Activated CD4-positive, alpha-beta T cell treated with anti-CD3 and anti-CD28 coated beads, Interleukin-2, Interleukin-6, amounts not matched to agents 100 ng/mL and 50 ng/mL, durations not matched to agents 16 hours and 8 hours (primary cell): ENCODE measurements at places on chromosomes 2 and 18.

DNA sequence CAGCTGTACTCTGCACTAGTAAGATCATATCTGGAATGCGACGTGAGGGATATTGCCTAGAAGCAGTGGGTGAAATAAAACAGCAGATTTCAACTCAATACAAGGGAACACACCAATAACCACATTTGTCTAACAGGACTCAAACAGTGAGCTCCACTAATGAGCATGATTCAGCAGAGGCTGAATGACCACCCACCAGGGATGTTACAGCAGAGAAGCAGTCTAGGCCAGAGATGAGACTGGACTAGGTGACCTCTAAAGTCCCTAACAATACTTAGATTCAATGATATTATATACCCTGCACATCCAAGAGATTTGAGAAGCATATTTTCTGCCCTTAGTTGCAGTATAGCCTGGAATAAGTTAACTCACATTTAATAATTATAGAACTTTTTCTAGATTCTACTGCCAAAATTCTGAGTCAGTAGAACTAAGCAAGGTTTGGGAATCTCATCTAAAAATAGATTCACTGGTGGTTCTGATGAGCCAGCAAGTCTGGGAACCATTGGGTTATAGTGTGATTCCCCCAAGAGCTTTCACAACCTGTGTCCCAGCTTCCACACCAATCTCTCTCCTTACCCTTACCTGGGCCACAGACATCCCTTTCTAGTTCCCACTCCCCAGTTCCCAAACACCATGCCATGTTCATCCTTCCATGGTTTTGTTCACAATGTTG, 6.3 kb downstream of the THOC1 start:
- no peak for DNase-seq

DNA sequence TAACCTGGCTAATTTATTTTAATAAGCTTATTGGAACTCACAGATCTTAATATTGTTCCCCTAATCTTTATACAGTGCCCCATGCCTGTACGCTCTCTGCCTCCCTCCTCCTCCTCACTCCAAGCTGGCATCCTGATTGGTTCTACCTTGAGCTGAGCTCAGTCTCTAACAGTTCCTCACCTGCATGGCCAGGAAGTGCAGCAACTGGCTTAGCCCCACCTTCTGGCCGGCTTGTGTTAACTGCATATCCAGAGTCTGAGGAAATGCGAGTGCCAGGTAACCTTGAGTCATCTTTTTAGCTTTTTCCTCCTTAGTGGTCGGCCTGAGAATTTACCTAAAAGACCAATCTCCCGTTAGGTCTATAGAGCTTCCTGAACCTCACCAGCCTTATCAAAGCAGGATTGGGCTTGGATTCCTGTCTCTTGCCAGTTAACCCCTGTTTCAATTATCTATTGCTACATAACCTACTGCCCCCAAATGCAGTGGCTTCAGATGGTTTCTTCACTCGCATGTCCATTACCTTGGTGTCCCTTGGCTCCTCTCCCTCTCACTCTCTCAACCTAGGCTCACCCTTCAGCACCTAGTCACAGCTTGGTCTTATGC, 89.5 kb upstream of the STK39 start:
- DNase-seq: peak; percentile 46

GRCh38 chr18:36451454-36452251, 154.1 kb downstream of the FHOD3 start:
- DNase-seq: no peak

DNA sequence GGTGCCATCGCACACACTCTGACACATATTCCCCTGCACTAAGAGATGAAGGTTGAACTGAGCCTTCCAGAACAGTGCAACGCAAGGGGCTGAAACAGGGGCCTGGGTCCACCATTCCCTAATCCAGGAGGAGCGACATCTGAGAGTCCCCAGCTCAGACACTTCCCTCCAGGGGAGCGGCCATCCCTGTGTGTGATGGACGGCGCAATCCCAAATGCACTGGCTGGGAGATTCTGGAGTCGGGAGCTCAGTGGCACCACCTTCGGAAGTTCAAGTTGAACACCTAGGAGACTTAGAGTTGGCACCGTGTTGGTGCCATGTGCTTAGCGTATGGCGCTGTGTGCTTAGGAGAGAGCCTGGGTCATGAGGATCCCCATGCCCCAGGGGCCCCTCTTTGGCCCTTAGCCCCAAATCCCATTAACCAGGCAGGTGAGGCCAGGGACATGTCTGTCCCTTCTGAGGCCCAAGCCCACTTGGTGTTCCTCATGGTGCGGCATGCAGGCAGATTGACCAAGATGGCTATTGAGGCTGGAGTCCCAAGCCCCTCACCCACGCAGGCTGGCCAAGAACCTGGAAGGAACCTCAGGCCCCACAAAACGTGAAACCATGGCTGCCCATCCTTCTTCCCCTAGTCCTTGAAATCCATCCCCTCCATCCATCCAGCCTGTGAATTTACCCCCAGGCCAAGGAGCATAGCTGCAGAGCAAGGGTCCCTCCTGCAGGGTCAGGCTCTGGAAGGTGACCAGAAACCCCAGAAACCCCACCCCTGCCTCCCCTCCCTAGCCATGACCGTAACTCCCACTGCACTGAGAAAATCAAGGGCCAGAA, 114.1 kb upstream of the OTOS start:
- DNase-seq: no peak

DNA sequence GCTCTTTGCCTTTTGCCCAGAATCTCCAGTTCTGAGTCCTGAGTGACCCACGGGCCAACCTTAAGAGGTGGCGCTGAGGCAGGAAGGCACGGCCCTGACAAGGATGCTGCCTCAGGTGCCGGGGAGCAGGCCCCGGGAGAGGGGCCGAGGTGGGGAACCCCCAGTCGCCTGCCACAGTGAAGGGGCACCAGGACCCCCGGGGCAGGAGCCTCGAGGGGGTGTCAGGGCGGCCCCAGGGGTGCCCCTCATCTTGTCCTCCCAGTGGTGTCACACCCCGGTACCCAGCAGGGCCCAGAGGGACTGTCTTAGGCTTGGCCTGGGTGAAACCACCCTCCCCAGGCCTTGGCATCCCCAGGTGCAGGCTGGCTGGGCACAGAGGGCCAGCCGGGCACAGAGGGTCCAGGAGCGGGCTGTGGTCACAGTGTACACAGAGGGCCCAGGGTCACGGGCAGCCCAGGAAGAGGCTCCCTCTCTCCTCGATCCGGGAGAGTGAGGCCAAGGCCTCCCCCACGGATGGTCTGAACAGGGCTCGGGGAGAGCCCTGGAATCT, 1.0 kb downstream of the PDCD1 start:
- DNase-seq: no peak

GRCh38 chr2:64296695-64297346, 152.6 kb upstream of the PELI1 start:
- DNase-seq: no peak

DNA sequence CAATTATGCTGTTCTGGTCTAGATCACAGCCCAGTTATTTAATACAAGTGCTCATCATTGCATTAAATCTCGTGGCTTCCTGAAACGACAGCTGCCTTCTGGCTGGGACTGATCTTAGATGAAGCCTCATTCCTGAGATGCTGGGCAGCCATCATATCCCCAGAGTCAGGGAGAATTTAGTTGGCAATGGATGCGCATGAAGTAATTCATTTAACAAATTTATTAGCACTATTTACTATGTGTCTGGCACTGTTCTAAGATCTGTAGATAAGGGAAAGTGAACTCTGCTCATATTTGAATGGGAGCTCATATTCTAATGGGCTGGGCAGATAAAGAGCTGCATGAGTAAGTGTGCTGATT, 244.7 kb downstream of the KCNS3 start:
- no peak for DNase-seq

DNA sequence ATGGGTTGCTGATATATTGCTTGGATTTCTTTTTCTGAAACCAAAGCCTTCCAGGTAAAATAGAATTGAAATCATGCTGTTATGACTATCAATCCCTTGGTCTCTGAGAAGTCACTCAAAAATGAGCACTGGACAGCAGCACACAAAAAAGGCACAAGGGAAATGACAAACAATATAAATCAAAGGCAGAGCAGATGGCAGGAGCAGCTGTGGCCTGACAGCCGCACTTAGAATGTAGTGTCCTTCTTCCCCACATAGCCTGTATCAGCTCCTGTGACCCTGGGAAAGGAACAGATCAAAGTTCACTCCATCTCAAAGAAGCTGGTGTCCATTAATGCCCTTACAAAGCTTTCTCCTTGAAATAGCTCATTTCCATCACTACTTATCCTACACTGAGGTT, 326.7 kb downstream of the SUCLG1 start:
- DNase-seq: no peak

GRCh38 chr2:8568543-8569302, 113.1 kb upstream of the ID2 start:
- no peak for DNase-seq

GRCh38 chr2:166671235-166671634, 177.2 kb upstream of the SCN7A start:
- DNase-seq: no peak

DNA sequence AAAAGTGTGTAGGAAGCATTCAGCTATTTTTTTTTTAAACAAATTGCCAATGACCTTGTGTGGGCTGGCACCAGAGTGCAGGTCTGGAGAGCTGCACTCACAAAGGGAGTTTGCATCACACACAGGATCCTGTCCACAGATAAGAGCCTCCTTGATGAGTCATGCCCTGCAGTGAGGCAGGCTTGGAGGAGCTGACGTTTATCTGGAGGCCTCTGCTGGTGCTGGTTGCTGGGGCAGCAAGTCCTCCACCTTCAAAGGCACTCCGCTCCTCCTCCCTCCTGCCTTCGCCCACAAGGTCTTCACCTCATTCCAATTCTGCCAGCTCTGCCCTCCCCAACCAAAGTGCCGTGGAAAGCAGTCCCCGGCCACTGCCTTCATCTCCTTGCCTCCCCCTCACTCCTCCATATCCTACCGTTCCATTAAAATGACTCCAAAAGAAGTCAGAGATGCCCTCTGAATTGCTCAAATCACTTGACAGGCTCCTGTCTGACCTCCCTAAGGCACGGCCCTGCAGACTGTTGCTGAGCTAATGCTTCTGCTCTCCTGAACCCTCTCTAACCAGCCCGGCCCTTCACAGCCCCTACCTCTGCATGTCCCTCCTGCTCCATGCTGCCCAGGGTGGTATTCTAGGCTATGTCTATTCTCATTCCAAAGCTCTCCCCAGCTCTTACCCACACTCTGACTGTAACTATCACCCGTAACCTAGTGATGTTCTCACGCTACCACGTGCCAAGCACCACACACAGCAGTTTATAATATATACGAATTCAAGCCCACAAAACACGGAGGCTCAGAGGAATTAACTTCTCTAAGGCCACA, 30.9 kb downstream of the LONRF2 start:
- DNase-seq: peak; percentile 92

DNA sequence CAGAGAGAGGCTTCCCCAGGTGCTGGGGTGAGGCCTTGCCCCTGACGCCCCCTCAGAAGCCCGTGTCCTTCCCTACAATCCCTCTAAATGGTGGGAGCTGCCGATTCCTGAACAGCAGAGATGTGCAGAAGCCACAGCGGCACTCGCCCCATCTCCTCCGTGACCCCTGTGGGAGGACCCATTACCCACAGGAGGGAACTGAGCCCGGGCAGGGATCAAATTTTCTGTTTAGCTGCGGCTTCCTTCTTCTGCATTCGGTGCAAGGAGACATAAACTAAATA, 181.2 kb upstream of the RAB6C start:
- DNase-seq: no peak

- DNase-seq: no peak
Observed at GRCh38 chr2:166513952-166514351, 19.9 kb upstream of the SCN7A start.

- DNase-seq: no peak
Observed at GRCh38 chr2:16466133-16466820, 199.4 kb downstream of the CYRIA start.

GRCh38 chr2:133525613-133526529, 42.4 kb downstream of the NCKAP5 start:
- no peak for DNase-seq

- DNase-seq: no peak
Observed at GRCh38 chr2:14535156-14535555, 97.4 kb upstream of the LRATD1 start.

DNA sequence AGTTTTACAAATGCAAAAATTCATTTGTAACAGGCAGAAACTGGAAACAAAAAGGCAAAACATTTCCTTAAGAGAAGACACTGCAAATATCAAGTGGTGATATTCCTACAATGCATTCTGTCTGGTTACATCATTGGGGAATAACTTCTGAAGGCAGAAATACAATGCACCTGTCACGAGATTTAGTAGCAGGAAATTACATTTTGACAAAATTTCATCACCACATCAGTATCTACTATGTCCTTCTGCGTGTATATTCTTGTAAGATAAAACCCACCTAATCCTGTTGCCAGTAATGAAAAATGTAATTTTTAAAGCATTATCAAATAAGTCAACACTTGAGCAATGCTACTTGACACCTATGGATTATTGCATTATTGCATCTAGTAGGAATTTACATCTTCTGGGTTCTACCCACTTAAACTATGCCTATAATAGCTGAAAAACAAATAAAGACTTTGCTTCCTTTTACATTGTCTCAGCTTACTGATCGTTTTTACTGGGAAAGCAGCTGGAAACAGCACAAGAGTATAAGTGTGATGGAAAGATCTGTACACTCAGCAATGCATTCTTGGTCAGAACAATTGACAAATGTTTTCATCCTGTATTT, 59.5 kb downstream of the IRS1 start:
- DNase-seq: no peak

GRCh38 chr2:121359170-121359569, 74.2 kb upstream of the TFCP2L1 start:
- DNase-seq: no peak

GRCh38 chr18:48044944-48045343, 114.5 kb upstream of the SMAD2 start:
- DNase-seq: no peak

DNA sequence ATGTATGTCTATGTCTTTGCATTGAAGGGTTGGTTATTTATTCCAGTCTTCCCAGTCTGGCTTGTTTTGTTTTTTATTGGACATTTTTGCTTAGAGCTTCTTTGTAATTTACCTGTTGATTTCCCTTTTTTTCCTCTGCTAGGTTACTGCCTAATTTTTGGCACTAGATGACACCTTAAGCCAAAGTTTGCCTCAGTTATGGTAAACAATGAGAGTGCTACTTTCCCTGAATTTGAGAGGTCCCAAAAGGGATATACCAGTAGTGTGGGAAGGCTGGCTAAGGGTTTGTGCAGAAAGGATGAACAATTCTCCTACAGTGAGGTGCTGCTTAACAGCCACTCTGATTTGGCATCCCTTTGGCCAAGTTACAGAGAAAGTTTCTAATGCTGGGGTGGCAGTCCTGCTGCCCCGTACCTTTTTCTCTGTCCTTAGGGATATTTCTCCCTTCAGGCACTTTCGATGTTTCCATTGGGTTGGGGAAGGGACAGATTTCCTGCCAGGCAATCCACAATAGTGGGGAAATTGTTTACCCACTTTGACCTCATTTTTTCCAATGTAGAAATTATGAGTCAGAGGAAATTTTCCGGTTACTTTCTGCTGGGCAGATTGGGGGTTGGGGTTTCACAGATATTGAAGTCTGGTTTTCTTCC, 354.9 kb downstream of the PTPRM start:
- DNase-seq: no peak

GRCh38 chr2:2806711-2807110, 475.6 kb upstream of the MYT1L start:
- no peak for DNase-seq
